IPS-NIHi11 (cell line): ENCODE measurements at places on chromosomes 4 and X.

- peak; percentile 12 for DNase-seq
Measured at GRCh38 chr4:125736057-125736456, 421.3 kb downstream of the FAT4 start.

GRCh38 chr4:140018931-140019618, 134.9 kb downstream of the MAML3 start:
- DNase-seq, result no peak

DNA sequence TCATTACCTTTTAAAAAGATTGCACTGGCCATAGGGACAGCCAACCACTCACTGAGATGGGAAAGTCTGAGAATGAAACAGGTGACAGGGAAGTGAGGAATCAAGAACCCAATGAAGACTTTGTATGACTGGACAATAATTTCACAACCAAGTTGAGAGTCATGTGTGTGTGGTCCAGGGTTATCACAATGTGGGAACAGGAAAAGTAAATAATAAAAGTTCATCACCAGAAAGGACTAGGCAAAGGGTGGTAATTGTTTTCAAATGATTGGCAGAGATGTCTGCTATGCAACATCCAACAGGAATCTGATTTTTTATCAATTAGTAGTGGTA, 129.3 kb downstream of the AMELX start:
- DNase-seq, result no peak

DNA sequence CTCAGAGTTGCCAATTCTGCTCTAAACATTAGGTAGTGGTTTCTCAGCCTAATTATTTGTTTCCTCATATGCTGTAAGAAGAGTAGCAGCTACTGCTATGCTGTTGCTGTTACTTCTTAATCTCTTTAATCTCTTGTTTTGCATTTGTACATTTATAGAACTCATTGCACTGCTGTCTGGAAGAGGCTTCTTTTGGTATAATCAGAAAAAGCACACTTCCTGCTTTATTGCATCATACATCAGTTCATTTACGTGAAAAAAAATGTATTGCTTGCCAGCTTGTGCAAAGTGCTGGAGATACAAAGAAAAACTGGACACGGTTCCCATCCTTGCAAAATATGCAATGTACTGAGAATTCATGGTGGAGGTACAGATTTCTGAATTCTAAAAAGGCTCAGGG, 332.0 kb downstream of the GRXCR1 start:
- no peak for DNase-seq

DNA sequence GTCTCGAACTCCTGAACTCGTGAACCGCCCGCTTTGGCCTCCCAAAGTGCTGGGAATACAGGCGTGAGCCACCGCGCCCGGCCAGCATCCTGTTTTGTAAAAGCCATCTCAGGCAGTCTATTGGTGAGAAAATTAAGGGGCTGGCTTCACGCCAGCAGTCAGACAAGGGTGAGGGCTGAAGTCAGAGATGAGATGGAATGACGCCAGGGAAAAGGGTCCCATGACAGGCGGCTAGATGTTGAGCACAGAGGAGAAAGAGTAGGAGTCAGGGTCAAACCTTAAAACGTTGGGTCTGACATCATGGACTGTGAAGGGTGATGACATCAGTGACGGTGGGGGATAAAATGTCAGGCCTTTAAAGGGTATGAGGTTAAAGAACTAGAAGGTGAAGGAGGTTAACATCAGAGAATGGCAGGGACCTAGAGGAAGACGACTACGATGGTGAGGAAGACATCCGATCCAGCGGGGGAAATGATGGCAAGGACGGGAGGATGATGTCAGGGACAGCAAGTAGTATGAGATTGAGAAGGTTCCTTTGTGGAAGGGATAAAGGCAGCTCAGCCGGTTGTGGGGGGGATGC, 504 bp upstream of the RBM3 start:
- DNase-seq, result no peak

GRCh38 chr4:17218786-17219185, 293.1 kb downstream of the QDPR start:
- no peak for DNase-seq

DNA sequence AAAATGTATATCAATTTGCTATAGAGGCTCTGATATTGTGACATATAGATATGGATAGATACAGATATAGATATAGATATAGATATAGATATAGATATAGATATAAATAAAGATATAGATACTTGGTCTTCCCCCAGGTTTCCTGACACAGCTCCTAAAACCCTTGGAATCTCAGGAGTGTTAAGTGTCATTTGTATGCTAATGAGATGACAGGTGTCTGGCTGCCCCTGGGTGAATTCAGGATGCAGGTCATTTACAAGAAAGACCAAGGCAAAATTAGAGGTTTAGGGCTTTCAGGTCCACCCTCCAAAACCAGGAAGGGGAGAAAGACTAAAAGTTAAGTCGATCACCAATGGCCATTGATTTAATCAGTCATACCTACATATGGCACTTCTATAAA, 1034.8 kb downstream of the PDHA2 start:
- peak; percentile 12 for DNase-seq

DNA sequence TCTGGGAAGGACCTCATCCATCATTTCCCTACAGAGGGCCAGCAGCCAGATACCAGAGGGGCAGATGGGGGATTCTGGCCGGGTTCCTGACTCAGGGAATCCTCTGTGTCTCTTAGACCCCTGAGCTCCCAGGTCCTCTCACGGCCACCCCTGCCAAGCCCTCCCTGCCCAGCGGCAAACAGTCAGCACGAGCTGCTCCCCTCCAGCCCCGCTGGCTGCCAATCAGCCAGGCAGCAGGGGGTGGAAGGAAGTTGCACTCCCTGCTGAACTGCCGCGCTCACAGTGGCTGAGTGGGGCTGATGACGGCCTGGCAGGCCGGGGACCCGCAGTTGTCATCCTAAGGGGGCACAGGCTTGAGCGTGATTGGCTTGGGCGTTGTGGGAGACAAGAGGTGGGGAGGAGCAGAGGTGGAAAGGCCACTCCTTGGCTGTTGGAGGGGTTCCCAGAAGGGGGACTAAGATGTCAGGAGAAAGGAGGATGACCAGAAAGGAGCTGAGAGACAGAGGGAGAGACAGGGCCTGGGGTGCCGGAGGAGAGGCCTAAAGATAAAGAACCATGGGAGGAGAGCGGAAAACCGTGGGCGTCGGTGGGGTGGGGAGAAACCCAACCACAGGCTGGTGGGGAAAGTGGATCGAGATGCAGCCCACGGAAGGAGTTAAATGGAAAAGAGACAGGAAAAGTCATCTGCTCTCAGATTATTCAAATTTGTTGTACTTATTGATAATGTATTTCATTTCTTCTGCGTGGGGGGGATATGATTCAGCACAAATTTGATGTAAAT, 4.4 kb upstream of the CCDC149 start:
- DNase-seq, result peak; percentile 35
